ENCODE measurements at places on chromosomes 5 and 9. TPM values are rescaled to one million over a fixed set of nuclear protein-coding genes. Genes with fewer than 3 reads are reported as not detected.

Gene TSSK1B
- total RNA-seq: not detected

Gene ZER1
- total RNA-seq: 73.3 TPM

Gene LRRC19
- not detected for total RNA-seq

Gene LHX6
- 6.5 TPM for total RNA-seq

Gene BSPRY
- total RNA-seq: 41.1 TPM

GRCh38 chr9:94934816-94935328 lies 208.4 kb downstream of the AOPEP start:
- DNase-seq: no peak

DNA sequence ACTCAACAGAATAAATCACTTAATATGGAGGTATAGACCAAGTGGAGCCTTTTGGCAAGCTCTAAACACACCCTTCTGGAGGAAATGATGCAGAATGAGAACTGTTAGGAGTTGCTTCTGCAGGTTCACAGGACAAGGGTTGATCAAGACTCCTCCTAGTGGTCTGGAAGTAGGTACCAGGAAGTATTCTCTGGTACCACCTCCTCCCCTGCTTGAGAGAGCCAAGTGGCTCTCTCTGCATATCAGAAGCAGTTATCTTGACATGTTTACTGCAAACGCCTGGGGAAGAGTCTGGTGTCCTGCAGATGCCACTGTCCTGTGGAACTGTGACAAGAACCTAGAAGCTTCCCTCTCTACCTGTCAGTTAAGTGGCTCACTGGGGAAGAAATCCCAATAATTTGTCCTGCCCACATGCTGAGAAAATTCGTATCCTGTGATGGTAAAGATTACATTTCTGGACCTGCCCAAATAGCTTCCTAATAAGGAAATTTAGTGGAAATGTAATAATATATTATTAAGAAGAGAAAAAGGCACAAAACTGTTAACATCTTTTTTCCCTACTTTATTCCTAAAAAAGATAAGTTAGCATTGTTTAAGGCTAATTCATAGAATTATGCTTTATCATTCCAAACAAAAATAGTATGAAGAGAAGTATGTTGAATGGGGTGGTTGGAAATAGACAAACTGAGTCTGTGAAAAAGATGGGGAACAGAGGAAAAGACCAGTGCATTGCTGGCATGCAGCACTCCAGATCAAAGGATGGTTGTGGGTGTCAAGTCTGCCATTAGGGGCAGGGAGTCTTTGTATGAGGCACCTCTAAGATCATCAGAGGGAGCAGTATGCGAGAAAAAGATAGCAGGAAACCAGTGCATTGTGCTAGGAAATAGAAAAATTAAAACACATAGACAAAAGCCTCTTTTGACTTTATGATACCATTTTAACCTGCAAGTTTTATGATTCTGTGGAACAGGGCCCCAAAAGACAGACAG lies 118.8 kb downstream of the CDC42SE2 start:
- no peak for DNase-seq

DNA sequence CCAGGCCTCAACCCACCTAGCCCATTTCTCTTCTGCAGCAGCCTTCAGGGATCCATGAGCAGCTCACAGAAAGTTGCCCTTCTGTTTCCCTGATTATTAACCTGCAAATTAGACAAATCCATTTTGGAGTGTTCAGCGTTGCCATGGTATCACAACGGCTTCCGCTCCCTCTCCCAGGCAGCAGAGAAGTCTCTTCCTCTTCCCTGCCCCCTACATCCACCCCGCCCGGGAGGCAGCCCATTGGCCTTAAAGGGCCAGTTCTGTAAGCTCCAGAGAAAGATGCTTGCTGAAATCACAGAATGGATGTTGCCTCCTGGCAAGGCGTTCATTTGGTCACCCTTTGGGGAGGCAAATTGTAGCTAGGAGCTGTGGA lies 47.7 kb upstream of the BOD1 start:
- peak; percentile 28 for DNase-seq

GRCh38 chr5:68303038-68303738 lies 87.6 kb downstream of the PIK3R1 start:
- DNase-seq: no peak

DNA sequence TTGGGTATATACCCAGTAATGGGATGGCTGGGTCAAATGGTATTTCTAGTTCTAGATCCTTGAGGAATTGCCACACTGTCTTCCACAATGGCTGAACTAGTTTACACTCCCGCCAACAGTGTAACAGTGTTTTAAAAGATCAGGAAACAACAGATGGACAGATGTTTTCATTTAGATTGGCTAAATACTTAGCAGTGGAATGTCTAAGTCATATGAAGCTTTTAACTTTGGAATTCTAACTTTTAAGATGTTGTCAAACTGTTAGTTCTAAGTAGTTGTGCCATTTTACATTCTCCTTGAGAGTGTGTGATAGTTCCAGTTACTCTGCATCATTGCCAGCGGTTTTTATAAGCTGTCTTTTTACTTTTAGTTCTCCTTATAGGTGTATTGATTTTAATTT lies 688.8 kb downstream of the SEMA5A start:
- DNase-seq: no peak

GRCh38 chr5:100992354-100992753 lies 89.3 kb upstream of the ST8SIA4 start:
- no peak for DNase-seq

- no peak for DNase-seq
These were observed 72.2 kb downstream of the ATG10 start for GRCh38 chr5:82044010-82044409.

- no peak for DNase-seq
These were observed 5.9 kb upstream of the TAL2 start for GRCh38 chr9:105656131-105656921.

- DNase-seq: no peak
These were observed 60.1 kb upstream of the MSX2 start for GRCh38 chr5:174664180-174664850.

DNA sequence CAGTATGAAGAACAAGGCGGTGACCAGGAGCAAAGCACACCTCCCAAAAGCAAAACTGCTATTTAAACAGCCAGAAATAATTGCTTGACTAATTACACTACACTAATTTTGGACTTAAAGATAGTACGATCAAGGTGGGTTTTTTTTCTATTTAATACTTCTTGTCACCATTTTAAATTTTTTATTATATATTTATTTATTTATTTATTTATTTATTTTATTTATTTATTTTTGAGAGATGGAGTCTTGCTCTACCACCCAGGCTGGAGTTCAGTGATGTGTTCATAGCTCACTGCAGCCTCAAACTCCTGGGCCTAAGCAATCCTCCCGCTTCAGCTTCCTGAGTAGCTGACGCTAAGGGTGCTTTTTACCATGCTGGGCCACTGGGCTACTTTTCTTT lies 146.2 kb upstream of the IRX1 start:
- DNase-seq: no peak

GRCh38 chr9:85224729-85225128 lies 517.0 kb downstream of the AGTPBP1 start:
- DNase-seq: no peak

- no peak for DNase-seq
These were observed 84.8 kb downstream of the WNK2 start for GRCh38 chr9:93268551-93269314.

DNA sequence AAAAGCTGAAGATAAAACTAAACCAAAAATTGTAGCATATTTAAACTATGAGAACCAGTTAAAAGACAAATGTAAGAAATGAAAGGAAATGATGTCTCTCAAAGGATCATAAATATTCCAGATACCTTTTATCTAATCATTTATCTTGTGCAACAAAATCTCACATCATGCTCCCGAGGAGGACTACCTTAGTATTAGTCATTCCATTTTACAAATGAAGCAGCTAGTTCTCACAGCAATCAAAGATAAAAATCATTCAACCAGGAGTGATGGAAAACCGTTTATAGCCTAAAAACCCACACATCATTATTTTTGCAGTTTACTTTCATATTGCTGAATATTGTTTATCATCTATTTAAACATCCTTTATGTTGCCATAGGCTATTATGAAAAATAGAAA lies 190.0 kb downstream of the CDH12 start:
- no peak for DNase-seq

- no peak for DNase-seq
These were observed 1101.8 kb downstream of the TAF11L14 start for GRCh38 chr5:18736051-18736398.

DNA sequence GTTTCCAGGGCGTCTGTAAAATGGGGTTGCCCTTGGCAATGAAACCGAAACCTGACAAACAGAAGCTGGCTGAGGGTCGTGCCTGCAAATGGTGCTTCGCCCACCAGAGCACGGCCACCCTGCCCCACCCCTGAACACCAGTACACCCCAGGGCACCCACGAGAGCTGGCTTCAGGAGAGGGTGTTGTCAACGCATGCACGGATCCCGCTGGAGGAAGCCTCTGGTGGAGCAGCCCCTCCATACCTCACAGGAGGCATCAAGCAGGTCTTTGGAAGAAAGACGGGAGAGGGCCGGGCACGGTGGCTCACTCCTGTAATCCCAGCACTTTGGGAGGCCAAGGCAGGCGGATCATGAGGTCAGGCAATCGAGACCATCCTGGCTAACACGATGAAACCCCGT lies 8.6 kb downstream of the SLC6A3 start:
- no peak for DNase-seq

DNA sequence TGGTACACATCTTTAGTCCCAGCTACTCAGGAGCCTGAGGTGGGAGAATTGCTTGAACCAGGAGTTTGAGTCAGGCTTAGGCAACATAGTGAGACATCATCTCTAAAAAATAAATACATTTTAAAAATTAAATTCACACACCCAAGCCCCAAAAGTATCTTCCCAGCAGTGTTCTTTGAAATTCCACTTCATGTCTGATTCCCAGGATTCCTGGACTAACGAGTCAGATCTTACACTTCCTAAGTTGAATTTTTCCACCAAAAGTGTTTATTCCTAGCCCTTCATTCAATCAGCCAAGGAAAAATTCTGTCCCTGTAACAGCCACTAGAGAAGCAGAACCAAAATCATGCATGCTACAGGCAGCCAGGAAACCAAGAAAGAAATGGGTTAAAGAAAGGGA lies 970.9 kb downstream of the EFNA5 start:
- no peak for DNase-seq

GRCh38 chr5:140642718-140643117 lies 3.5 kb downstream of the TMCO6 start:
- DNase-seq: no peak

DNA sequence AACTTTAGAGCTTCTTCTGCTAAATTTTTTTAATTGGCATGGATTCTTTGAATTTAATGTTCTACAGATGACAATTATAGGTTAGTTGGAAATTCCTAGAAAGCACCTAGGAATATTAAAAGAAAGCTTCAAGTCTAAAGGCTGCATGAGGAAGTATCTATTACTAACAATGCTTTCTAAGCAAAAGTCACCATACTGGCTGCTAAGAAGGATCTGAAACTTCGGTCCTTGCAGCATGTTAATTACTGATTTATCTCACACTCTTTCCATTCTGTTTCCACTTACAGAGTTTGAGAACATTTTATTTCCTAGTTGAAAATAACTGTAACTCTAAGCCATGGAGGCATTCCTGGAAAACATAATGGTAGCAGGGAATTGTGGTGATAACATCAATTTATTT lies 8.4 kb downstream of the SEMA6A start:
- DNase-seq: no peak

DNA sequence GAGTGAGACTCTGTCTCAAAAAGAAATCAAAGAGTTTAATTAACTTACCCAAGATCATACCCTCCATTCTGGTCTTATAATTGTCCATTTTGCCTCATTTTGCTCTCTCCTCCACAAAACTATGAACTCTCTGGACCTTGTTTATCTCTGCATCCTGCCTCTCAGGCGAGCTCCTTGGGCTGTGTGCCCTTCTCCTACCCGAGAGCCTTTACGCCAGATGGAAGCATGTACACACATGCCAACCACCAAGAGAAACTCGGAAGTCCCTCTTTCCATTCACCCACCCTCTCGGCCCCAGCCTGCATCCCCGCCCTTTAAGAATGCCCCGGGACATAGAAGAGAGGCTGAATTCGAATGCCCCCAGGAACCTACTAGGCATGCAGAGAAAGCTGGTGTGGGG lies 25.9 kb downstream of the CPLX2 start:
- no peak for DNase-seq

GRCh38 chr9:5872511-5872910 lies 18.2 kb upstream of the MLANA start:
- DNase-seq: no peak
